ENCODE measurements at places on chromosomes 3 and 15.

DNA sequence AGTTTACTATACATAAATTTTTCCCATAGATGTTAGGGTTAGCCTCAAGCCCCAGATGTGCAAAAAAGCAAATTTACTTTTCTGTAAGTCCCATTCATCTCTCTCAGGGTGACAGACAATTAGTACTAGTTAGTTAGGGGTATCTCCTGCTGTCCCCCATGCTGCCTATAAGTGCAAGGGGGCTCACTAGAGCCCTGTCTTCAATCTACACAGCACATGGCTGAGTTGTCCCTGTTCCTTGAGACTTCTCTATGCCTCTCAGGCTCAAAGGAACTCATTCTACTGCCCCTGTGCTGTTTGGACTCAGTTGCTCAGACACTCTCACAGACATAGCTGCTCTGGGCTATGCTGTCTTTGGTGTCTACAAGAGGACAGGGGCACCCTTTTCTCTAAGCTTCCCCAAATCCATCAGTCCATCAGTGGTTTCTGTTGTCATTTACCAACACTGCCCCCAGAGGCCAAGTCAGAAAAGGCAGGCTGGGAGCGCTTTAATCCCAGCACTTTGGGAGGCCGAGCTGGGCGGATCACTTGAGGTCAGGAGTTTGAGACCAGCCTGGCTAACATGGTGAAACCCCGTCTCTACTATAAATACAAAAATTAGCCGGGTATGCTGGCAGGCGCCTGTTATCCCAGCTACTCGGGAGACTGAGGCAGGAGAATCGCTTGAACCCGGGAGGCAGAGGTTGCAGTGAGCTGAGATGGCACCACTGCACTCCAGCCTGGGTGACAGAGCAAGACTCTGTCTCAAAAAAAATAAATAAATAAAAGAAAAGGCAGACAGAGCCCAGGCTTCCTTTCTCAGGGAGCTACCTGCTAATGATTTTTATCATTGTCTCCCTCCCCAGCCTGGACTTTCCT lies 31.4 kb upstream of the PRTG start:
- H3K27ac ChIP-seq, result no peak overlapping the region
- no peaks in the 10 kb centered on the region for H3K36me3 ChIP-seq
- no peak overlapping the region for H3K4me3 ChIP-seq

DNA sequence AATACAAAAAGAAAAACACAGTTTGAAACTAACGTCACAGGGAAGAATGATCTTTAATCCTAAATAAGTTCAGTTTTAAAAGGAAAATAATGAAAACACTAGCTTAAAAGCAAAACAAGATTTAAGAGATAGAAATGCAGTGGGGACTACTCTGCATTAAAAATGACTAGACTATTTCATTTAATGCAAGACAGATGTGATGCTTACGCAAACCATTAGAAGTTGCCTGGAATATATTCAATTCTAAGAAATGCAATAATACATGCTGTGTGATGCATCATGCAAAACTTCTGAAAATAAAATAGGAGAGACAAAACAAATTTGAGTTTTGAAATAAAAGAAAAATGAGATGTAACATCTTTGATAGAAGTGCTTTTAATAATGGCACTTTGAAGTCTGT lies 97.6 kb upstream of the STRIT1 start:
- no peak overlapping the region for H3K27ac ChIP-seq
- no peaks in the 10 kb centered on the region for H3K4me1 ChIP-seq
- peaks cover 10% of the 10 kb centered on the region for H3K36me3 ChIP-seq
- H3K4me3 ChIP-seq, result no peak overlapping the region
- DNase-seq, result no peak

DNA sequence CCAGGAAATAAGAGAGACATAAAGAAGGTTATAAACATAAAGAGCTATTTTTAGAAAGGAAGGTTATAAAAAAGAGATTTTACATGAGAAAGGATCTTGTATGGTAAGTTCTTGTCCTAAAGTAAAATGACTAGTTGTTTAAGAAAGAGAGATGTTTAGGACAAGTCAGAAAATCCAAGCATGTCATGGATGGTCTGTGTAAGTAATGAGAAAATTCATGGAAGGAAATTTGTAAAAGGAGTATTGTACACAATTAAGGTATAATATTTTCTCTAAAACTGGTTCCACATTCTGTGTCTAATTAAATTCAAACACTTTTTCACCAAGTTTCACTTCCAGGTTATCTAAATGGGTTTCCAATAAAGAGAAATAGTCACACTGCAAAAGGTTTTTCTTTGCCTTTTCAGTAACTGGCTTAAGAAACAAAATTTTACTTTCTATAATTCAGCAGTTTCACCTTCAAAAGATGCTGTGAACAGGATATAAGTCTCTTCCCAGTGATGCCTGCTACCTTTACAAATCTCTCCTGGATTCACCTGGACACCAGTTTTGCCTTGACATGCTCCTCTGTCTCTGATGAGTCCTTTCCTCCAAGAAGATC lies 455.7 kb downstream of the ZIC1 start:
- no peaks in the 10 kb centered on the region for H3K27me3 ChIP-seq
- H3K4me1 ChIP-seq, result no peaks in the 10 kb centered on the region
- no peak overlapping the region for H3K27ac ChIP-seq
- H3K36me3 ChIP-seq, result peaks cover 32% of the 10 kb centered on the region
- H3K4me3 ChIP-seq, result no peak overlapping the region

- no peak overlapping the region for H3K27ac ChIP-seq
- no peaks in the 10 kb centered on the region for H3K4me1 ChIP-seq
- H3K4me3 ChIP-seq, result no peak overlapping the region
- no peaks in the 10 kb centered on the region for H3K27me3 ChIP-seq
- DNase-seq, result no peak
Measured at GRCh38 chr3:59450946-59451763, 401.3 kb upstream of the CFAP20DC start.

DNA sequence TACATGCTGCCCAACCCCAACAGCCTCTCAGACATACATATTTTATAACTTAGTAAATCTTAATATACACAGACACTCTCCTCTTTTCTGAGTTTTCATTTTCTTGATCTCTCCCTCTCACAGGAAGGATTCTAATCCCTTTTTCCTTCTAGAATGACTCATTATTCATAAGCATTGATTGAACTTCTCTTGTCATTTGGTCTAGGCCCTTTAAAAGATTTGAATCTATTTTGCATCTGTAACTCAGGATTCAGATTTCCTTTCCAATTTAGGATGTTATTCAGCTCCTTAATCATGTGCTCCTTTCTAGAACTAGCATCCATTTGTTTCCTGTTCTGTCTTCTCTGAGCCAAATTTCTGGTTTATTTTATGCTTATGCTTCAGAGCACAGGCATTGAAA lies 624.5 kb upstream of the SGO1 start:
- H3K4me3 ChIP-seq, result no peak overlapping the region
- no peaks in the 10 kb centered on the region for H3K27me3 ChIP-seq
- no peaks in the 10 kb centered on the region for H3K36me3 ChIP-seq
- no peaks in the 10 kb centered on the region for H3K4me1 ChIP-seq
- no peak for DNase-seq

GRCh38 chr15:41914411-41914810 lies 20.6 kb upstream of the SPTBN5 start:
- peaks cover 37% of the 10 kb centered on the region for H3K36me3 ChIP-seq
- H3K27ac ChIP-seq, result no peak overlapping the region
- DNase-seq, result no peak
- H3K27me3 ChIP-seq, result no peaks in the 10 kb centered on the region

DNA sequence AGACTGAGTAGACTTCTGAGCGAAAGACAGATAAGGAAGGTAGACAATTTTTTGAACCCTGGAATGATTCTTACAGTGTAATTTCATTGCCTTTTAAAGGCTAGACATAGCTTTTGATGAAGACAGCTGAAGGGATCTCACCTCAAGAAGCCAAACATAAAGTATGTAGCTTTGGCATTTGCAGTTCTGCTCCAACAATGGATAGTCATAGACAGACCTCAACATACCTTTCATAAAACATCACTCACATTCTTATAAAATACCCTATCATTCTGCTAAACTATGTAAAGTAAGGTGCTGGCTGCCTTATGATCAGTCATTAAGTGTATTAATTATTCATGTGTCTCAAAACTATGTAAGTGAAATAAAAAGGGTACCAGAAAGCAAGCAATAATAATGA lies 70.0 kb downstream of the UBE3A start:
- no peak overlapping the region for H3K27ac ChIP-seq
- H3K36me3 ChIP-seq, result peaks cover 46% of the 10 kb centered on the region
- DNase-seq, result no peak

- no peaks in the 10 kb centered on the region for H3K27me3 ChIP-seq
- H3K27ac ChIP-seq, result no peak overlapping the region
- peak; percentile 78 for DNase-seq
- peaks cover 3% of the 10 kb centered on the region for H3K4me1 ChIP-seq
- H3K36me3 ChIP-seq, result no peaks in the 10 kb centered on the region
- H3K4me3 ChIP-seq, result peak overlapping the region; percentile 41
Measured at GRCh38 chr3:33658991-33659848, 58.8 kb downstream of the CLASP2 start.

DNA sequence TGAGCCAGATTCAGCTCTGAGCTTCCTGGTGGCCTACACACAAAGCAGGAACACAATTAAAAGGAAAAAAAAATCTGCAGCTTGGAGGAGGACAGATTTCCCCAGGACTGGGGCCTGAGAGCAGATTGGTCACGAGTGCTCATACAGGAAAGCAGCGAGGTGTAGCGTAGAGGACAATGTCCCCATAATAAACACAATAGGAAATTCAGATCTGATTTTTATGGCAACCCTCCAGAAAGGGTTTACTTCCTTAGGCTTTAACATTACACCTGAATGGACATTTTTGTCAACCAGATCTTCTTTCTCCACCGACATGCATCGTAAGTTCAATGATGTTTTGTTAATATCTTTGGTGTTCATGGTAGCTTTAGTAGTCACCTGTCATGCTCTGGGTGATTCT lies 23.3 kb downstream of the SLC6A20 start:
- H3K27me3 ChIP-seq, result no peaks in the 10 kb centered on the region
- H3K27ac ChIP-seq, result no peak overlapping the region
- peak; percentile 6 for DNase-seq
- H3K4me1 ChIP-seq, result no peaks in the 10 kb centered on the region
- no peak overlapping the region for H3K4me3 ChIP-seq

DNA sequence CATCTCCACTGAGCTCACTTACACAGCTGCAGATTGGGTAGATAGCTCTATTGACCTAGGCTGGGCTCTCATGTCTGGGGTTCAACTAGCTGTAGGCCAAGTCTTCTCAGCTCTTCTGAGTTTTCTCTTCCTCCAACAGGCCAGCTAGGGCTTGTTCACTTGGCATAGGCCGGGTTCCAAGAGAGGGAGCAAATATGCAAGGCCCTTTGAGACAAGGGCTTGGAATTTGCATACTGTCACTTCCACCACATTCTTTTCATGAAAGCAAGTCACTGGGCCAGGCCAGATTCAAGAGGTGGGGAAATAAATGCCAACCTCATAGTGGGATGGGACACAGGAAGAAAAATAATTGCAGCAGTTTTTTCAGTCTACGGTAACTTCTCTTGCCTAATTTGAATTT lies 25.2 kb downstream of the PIGB start:
- H3K27ac ChIP-seq, result no peak overlapping the region
- H3K4me1 ChIP-seq, result peaks cover 9% of the 10 kb centered on the region
- peak; percentile 50 for DNase-seq
- H3K27me3 ChIP-seq, result no peaks in the 10 kb centered on the region
- H3K36me3 ChIP-seq, result peaks cover 5% of the 10 kb centered on the region

- no peaks in the 10 kb centered on the region for H3K27me3 ChIP-seq
- DNase-seq, result no peak
- no peaks in the 10 kb centered on the region for H3K4me1 ChIP-seq
- H3K4me3 ChIP-seq, result no peak overlapping the region
Measured at GRCh38 chr3:141360888-141361598, 7.3 kb upstream of the ZBTB38 start.

DNA sequence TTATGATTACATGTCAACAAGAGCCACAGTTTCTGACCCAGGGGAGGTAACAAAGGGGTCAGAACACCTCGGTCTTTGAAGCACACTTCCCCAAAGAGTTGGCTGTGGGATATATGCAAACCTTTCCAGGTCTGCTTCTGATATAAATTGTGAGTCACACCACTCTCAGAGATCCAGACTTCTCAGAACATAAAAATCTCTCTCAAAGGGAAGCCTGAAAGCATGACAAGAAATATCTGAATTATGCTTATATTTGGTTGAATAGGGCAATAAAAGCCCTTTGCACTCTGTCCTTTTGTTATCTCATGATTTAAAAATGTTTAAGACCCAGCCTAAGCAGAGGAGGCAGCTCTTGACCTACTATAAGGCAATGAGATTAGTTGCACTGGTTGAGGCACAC lies 56.8 kb downstream of the MYH15 start:
- no peaks in the 10 kb centered on the region for H3K4me1 ChIP-seq
- no peaks in the 10 kb centered on the region for H3K27me3 ChIP-seq
- H3K4me3 ChIP-seq, result no peak overlapping the region
- H3K27ac ChIP-seq, result no peak overlapping the region
- H3K36me3 ChIP-seq, result no peaks in the 10 kb centered on the region

GRCh38 chr15:26449291-26449690 lies 323.6 kb downstream of the GABRB3 start:
- no peaks in the 10 kb centered on the region for H3K27me3 ChIP-seq
- no peaks in the 10 kb centered on the region for H3K36me3 ChIP-seq
- H3K4me3 ChIP-seq, result no peak overlapping the region
- H3K27ac ChIP-seq, result no peak overlapping the region
- DNase-seq, result peak; percentile 41

- DNase-seq, result no peak
- no peak overlapping the region for H3K4me3 ChIP-seq
- no peaks in the 10 kb centered on the region for H3K4me1 ChIP-seq
- H3K36me3 ChIP-seq, result no peaks in the 10 kb centered on the region
- H3K27me3 ChIP-seq, result no peaks in the 10 kb centered on the region
- H3K27ac ChIP-seq, result no peak overlapping the region
Measured at GRCh38 chr3:65861718-65862117, 177.0 kb downstream of the MAGI1 start.

DNA sequence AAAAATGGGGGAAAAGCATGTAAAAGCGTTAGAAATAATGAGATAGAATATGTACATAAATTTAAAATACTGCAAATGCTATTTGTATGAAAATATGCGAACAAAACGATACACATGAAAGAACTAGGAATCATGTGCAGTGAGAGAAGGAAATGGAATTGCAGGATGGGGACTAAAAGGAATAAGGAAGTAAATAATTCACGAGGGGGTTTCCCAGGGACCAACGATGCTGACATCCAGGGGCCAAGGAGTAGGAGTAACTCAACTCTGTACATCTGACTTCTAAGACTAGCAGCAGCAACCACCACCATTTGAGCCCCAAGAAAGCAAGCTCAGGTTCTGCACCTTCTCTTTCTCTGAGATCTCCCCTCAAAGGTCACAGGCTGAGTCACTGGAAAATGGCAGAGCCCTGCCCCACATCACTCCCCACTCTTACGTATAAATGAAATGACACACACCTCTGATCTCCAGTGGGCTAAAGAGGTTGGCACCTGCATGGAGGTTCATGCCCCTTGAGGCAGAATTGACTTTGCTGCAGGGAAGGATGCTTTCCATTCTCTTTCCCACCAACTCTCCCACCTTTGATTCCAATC lies 100.0 kb upstream of the DLG1 start:
- H3K4me3 ChIP-seq, result no peak overlapping the region
- H3K27me3 ChIP-seq, result no peaks in the 10 kb centered on the region
- H3K36me3 ChIP-seq, result no peaks in the 10 kb centered on the region

- DNase-seq, result peak; percentile 68
- H3K36me3 ChIP-seq, result no peaks in the 10 kb centered on the region
- peak overlapping the region; percentile 43 for H3K4me3 ChIP-seq
- peaks cover 19% of the 10 kb centered on the region for H3K4me1 ChIP-seq
- no peaks in the 10 kb centered on the region for H3K27me3 ChIP-seq
- peak overlapping the region; percentile 61 for H3K27ac ChIP-seq
Measured at GRCh38 chr3:138861798-138862197, 27.1 kb upstream of the PIK3CB start.

Measured in H9 (cell line).